ENCODE measurements at places on chromosomes 3 and 15.

DNA sequence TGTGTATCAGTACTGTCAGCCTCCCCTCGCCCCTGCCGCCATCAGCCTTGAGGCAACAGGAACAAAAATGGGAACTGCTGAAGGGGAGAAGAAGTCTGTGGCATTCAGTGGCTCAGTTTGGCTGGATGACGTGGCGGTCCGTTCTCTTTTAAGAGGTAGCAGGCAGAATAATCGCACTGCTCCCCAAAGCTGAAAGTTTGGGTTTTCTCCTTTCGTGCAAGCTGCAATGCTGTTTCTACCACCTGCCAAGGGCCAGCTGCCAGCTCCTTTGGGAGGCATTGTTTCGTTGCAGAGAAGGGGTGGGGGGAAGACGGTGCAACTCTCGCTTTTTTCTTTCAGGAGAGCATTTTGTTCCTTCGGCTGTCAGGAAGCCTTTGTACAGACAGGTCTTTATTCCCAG lies 369.6 kb upstream of the RORA start:
- no peak for DNase-seq

- no peak for DNase-seq
Measured at GRCh38 chr3:195692354-195692685, 28.5 kb upstream of the MUC20 start.

GRCh38 chr3:116322750-116323375 lies 122.4 kb downstream of the LSAMP start:
- no peak for DNase-seq

GRCh38 chr3:158313338-158313927 lies 203.5 kb downstream of the RSRC1 start:
- DNase-seq = no peak

DNA sequence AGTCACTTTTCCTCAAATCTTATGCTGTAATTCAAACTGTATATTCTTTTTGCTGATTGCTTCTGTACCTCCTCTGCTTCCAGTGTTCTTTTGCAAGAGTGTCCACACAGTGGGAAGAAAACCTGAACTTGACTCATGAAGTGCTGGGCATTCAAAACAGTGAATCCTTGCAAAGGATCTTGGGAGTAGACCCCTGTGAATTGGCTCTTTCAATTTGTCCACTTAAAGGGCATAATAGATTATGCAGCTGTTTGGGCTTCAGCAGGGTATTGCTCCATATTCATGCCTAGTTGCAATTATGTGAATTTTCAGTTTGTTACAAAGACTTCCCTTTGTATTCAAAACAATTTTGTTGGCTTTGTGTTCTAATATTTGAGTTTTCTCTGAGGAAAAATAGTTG lies 11.4 kb downstream of the ZFAND6 start:
- DNase-seq = no peak

GRCh38 chr3:175865724-175866123 lies 1006.6 kb downstream of the NAALADL2 start:
- no peak for DNase-seq

DNA sequence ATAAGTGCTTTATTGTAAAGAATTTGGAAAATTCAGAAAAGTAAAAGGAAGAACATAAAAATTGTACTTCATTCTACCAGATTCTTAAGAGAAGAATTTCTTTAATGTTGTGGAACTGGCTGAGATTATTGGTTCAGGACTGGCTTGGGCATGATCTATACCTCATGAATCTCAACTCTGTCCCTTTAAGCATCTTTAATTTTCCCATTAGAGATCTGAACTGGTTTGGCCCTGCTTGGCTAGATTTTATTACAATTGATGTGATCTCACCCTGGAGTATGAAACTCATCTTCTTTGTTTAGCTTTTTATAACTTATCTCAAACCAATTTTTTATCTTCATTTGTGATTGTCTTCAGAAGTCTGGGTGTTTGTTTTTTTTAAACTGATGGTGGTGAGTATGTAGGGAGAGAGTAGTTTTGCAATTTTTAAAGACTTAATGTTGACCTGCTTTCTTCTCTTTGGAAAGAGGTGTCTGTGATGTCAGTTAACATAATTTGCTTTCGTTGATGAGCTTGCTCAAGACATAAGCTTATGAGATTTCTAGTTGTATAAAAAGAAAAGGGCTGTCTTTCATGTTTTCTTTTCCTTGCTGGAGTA lies 61.9 kb downstream of the ZNF609 start:
- DNase-seq = no peak

GRCh38 chr15:37586976-37587375 lies 347.5 kb upstream of the TMCO5A start:
- DNase-seq = no peak

- no peak for DNase-seq
Measured at GRCh38 chr3:186746008-186746407, 28.8 kb downstream of the KNG1 start.

DNA sequence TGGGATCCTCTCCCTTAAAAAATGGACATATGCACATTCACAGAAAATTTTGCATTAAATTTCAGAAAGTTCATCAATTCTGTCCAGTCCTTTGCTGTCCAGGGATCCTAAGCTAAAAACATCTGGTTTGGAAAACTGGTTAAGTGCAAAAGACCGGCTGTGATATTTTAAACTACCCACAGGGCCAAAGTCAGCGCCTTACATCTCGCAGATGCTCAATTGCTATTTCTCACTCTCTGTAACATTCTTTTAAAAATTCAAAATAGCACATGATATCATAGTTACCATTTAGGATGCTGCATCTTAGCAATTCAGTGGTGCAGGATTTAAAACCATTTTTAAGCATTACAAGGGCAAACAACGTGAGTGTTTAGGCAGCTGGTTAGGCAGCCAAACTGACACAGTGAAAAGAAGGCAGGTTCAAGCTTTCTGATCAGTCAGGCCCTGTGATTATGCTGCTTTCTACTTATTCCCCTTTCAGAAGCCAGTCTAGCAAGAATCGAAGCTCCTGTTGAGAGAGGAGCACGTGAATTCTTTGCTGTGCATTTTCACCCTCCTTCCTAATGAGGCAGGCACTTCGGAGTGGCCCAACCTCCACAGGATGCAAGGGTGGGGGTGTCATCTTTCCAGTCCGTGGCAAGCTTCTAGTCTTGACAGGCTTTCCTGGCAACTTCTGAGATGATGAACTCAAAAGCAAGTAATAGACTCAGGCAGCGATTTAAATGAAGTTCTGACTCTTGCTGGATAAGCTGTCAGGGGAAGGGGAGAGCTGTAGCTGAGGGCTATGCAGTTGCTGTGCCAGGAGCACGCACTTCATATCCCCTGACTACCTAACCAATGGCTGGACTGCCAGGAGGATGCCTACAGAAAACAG lies 8.8 kb downstream of the PRICKLE2 start:
- no peak for DNase-seq

GRCh38 chr3:141646760-141647561 lies 91.1 kb upstream of the RNF7 start:
- no peak for DNase-seq

- DNase-seq = no peak
Measured at GRCh38 chr3:8968375-8968882, 5.2 kb upstream of the RAD18 start.

DNA sequence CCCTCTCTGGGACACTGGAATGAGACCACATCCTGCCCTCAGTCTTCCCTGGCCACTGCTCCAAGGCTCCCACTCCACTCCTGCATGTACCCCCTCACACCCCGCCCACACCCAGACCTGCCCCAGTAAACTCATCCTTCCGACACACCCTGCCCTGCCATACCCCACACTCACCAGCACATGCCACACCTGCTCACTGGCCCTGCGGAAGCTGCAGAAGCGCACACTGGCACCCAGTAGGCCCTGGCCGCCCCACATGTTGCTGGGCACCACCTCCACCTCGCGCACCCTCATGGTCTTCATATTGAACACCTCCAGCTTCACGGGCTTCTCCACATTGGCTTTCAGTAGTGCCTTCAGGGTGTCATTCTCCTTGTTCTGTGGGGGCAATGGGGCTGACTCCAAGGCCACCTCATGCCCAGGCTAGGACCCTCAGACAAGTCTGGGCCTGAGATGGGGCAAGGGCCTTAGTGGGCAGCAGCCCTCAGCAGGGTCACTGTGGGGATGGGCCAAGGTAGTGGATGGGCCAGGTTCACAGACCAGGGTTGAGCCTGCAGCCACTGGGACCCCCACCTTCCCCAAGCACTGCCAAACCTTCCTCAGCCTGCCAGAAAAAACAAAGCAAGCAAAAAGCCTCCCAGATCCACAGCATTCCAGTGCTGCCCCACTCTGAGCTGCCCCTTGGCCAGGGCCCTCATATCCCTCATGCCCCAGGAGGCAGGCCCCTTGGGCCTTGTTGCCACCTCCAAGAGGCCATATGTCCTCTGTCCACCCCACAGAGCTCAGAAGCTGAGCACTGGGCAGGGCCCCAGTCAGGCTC lies 4.7 kb downstream of the GORASP1 start:
- no peak for DNase-seq

- peak; percentile 5 for DNase-seq
Measured at GRCh38 chr15:74723754-74724334, 1.5 kb downstream of the CYP1A1 start.

DNA sequence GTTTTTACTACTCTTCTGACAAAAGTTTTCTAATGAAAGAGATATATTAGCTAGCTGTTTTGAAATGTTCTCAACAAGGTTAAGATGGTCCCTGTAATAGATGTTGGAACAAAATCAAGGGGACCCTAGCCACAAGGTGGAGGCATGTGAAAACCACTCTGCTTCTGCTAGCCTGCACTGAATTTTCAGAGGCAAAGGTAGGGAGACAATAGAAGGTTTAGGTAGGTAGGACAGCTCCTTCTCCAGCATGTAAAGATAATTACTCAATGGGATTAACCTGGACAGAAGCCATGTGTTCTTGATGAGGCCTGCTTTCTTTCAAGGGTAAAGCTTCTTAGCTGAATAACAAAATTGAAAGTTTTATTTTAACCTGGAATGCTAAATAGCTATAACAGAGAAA lies 333.5 kb downstream of the LSAMP start:
- DNase-seq = no peak

- no peak for DNase-seq
Measured at GRCh38 chr3:125443923-125444322, 68.8 kb upstream of the ZNF148 start.

DNA sequence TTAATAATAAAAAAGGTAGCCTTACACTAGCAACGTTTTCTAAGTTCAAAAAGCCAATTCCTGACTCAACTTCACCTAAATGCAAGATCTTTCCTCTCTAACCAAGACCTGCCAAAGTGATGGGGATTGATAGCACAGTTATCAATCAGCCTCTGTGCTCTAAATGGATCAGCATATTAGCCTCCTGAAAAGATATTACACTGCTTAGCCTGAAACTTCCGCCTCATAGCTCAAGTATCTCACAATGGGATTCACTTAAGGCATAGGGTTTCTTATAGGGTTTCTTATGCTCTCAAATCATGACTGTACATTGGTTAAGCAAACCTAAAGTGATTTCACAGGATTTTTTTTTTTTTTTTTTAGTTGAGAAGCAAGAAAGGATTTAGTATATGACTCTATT lies 436 bp upstream of the SLC9A9 start:
- DNase-seq = no peak

GRCh38 chr3:59286791-59287531 lies 237.1 kb upstream of the CFAP20DC start:
- no peak for DNase-seq

- no peak for DNase-seq
Measured at GRCh38 chr3:107578523-107578922, 55.8 kb downstream of the BBX start.

DNA sequence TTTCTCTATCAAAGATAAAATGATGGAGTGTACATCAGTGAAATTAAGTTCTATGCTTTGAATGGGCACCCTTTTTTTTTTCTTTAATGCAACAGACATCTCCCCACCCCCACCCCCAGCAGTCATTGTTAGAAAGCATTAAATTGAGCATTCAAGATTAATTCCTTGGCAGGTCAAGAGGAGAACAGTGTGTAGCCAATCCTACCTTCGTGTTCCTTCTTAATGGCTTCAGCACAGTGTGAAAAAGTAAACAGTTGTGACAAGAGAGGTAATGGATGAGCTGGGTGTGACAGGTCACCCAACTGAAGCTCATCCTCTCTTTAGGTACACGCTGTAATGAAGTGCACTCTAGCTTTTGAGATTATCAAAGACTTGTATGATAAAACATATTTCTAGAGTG lies 198.5 kb upstream of the RARB start:
- no peak for DNase-seq

- DNase-seq = no peak
Measured at GRCh38 chr3:100992231-100993012, 799 bp downstream of the ABI3BP start.

DNA sequence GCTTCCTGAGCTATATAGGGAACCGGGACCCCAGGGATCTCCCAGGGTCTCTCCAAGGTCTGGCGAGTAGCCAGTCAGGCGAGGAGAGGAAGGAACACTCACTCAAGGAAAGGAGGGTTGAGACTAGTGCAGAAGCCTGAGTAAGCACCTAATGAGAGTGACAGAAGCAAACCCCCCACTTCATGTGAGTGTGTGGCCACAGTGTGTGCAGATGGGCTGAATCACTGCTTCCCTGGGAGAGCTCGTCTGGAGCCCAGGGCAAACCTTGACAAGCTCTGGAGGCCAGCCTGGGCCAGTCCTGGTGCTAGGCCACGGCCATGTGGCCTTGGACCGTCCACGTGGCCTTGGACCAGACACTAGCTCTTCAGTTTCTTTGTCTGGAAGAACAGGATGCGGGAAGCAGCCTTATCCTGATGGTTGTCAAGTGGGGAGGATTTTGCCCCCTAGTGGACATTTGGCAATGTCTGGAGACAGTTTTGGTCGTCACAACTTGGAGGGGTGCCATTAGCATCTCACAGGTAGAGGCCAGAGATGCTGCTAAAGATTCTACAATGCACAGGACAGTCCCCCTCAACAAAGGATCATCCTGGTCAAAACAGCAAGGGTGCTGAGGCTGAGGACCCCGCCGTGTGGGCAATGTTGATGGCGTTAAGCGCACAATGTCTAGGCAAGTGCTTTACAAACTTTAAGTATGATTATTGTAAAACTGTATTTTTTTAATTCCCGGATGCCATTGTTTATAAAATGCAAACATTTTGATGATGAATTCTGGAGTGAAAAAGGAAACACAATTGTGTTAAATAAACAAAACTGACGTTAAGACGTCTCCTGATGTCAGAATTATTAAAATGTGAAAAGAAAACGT lies 34.8 kb upstream of the CTSH start:
- peak; percentile 25 for DNase-seq

- DNase-seq = no peak
Measured at GRCh38 chr15:99932676-99933402, 199.6 kb upstream of the LYSMD4 start.

GRCh38 chr3:66598168-66598567 lies 97.3 kb upstream of the LRIG1 start:
- DNase-seq = no peak

GRCh38 chr3:73603762-73604171 lies 21.0 kb downstream of the PDZRN3 start:
- no peak for DNase-seq

DNA sequence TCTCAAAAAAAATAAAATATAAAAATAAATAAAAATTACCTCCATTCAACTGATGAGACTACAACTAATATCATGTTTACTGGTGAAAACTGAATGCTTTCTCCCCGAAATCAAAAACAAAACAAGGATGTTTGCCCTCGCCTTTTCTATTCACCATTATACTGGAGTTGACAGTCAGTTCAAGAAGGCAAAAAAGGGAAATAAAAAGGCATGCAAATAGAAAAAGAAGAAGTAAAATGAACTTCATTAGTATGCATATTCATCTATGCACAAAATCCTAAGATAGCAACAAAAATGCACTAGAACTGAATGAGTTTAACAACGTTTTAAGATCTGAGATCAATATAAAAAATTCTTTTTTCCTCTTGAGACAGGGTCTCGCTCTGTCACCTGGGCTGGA lies 72.7 kb upstream of the FAM174B start:
- DNase-seq = no peak

Measured in CD4-positive, alpha-beta T cell treated with Interleukin-6 at 100 ng/mL for 8 hours (primary cell).